ENCODE measurements at places on chromosomes 2 and 18. TPM values are rescaled to one million over a fixed set of nuclear protein-coding genes. Genes with fewer than 3 reads are reported as not detected.

DNA sequence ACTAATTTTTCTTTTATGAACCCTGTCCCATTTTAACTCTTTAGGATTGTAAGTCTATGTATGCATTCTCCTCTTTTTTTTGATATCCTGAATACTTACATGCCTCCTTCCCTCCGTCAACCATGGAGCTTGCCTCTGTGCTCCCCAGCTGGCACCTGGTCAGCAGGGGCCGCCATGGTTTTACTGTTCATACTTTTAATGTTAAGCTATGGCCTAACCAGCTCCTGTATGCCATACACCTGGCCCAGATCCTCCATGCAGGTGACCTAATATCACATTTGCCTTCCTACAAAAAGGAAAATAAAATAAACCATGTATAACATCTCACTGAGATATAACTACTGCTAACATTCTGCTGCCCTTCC is 283.1 kb upstream of the TRIB2 start:
- DNase-seq: no peak

DNA sequence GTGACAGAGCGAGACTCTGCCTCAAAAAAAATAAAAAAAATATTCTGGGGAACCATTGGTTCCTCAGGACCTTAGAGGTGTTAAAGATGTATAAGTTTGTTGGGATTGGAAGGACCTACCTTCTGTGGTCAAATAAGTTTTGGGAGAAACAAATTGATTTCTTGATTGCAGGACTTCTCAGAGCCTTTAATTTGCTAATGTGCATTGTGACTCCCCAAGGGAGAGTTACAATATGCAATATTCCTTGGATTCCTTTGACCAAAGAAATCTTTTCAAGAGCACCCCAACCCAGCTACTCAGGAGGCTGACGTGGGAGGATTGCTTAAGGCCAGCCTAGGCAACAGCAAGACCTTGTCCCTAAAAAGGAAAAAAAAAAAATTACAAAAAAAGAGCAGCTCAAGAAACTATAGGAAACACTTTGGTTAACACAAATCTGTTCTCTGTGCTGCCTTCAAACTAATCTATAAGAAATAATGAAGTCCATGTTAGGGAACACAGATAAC is 6.5 kb downstream of the NAGK start:
- DNase-seq: no peak

CCDC102B gene
- not detected for total RNA-seq

DNA sequence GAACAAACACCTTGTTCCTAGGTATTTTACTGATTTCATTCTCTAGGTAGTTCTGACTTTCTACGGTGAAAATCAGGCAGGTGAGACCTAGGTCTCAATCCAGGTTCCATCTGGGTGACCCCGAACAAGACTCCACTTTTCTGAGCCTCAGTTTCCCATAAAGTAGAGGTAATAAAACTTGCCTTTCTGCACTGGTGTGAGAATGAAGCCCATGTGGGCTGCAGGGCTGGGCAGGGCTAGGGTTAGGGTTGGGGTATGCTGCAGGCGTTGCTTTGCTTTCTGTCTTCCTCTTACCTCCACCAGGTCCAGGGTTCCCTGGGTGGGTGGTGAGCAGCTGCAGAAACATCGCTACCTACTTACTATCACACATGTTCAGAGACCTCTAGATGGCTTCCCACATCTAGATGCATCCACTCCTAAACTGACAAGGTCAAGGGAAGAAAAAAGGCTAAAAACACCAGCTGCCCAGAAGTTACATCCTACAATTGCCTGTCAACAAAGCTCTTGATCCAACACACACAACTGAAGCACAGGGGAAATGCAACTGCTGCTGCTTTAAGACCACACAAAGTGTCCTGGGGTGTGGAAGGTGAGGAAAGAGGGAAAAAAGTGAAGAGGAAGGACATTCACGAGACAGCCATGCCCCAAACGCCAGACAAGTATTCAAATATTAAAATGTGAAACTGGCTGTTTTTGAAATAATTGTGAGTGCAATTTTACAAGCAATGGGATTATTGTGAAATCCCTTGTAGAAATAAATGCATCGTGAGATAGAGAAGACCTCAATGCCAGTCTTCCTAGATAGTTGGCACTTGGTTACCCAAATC is 23.5 kb downstream of the MBP start:
- DNase-seq: no peak
